AML-193 (cell line): ENCODE measurements at places on chromosomes 5 and 9.

GRCh38 chr5:125633523-125633922 is 789.7 kb upstream of the GRAMD2B start:
- no peak for DNase-seq

GRCh38 chr9:18238752-18239447 is 235.1 kb upstream of the ADAMTSL1 start:
- DNase-seq, result no peak

DNA sequence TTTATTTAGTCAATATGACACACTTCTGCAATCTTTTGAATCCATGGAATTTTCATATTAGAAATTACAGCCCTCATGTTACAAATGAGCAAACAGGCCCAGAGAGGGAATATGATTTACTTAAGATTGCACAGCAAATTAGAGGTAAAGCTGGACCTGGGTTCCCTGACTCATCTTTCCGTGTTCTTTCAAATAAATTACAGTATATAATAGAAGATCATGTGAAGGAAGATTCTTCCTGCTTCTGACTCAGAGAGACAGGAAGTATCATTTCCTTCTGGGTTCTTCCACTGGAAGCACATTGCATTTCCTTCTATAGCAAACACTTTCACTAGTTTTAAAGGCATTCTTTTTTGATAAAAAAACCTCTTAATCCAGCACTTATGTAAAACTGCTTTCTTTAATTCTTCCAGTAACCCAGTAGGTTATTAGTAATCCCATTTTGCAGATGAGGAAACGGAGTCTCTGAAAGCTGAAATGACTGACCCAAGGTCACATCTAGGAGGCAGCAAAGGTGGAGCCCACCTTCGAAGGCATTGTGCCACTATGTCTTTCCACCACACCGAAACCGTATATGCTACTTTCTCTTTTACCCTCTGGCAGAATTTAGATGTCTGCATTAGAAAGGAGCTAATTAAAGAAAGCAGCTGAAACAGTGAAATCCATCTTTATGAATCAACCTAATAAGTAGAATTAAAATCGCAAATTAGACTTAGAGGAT is 566.7 kb upstream of the KLF4 start:
- DNase-seq, result no peak

DNA sequence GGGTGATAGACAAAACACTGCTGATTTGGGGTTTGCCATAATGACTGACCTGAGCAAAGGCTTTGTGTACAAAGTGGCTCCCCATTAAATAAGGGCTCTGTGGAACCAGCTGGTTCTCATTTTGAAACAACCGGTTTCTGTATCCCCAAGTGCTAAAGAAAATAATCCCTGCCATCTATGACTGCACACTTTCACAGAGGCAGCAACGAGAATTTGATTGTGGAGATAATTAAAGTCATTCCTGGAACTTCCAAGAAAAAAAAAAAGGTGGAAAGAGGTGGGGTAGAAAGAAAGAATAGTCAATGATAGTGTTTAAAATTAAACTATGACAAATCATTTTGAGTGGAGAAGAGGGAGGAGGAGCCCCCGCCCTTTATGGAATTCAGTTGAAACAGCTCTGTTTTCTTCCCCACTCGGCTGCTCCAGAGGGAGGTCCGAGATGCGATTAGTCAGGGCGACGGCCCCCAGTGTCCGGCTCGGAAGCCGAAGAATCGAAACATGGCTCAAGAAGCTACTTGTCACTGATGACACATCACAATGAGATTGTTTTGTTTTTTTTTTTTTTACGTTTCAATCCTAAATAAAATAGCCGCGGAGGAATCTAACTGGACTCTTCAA is 38.4 kb downstream of the EBF1 start:
- no peak for DNase-seq

- DNase-seq, result no peak
These were observed 250.3 kb downstream of the DMAC1 start for GRCh38 chr9:7549249-7549648.

DNA sequence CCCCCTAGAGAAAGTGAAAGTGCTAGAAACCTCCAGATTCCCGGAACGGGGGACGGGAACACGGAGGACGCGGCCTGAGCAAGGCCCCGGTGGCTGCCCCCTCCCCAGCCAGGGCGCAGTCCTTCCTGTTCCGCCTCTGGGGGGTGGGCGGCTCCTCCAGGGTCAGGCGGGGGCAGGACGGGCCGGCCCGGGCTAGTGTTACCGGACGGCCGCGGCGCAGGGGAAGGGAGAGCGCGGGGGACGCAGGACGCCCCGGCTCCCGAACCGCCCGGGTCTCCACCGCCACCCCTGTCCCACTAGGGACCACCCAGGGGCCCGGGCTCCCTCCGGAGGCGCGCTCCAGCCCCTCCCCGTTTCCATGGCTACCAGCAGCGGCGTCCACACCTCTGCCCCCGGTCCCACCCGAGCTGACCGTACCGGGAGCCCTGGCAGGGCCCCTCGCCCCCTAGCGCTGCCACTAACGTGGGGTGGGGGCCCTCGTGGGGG is 579 bp downstream of the SLC12A7 start:
- DNase-seq, result no peak
